ENCODE measurements at places on chromosomes 4 and X.

GRCh38 chrX:10071451-10072144 lies 85.2 kb upstream of the CLCN4 start:
- H3K27me3 ChIP-seq: no peaks in the 10 kb centered on the region
- H3K36me3 ChIP-seq: peaks cover 7% of the 10 kb centered on the region
- no peak for DNase-seq

DNA sequence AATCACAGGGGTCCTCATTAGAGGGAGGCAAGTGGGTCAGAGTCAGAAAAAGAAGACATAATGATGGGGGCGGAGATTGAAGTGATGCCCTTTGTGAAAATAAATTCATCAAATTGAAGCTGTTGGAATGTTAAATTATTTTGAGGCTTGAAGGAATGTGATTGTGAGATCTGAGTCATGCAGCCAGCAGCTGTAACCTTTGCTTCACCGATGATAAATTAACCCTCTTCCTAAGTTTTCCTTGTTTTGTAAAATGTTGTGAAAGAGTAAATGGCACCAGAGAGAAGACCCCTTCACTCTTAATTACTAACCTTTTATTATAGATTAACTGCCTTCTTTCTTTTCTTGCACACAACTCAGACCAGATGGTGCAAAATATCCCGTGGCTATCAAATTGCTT lies 47.7 kb upstream of the FAM9A start:
- no peaks in the 10 kb centered on the region for H3K4me1 ChIP-seq
- H3K4me3 ChIP-seq: no peak overlapping the region
- H3K36me3 ChIP-seq: no peaks in the 10 kb centered on the region
- no peaks in the 10 kb centered on the region for H3K27me3 ChIP-seq
- no peak for DNase-seq
- no peak overlapping the region for H3K27ac ChIP-seq

GRCh38 chrX:150517303-150517910 lies 51.0 kb upstream of the MTM1 start:
- H3K27ac ChIP-seq: no peak overlapping the region
- no peak for DNase-seq
- H3K4me3 ChIP-seq: no peak overlapping the region
- H3K27me3 ChIP-seq: no peaks in the 10 kb centered on the region
- H3K4me1 ChIP-seq: no peaks in the 10 kb centered on the region

DNA sequence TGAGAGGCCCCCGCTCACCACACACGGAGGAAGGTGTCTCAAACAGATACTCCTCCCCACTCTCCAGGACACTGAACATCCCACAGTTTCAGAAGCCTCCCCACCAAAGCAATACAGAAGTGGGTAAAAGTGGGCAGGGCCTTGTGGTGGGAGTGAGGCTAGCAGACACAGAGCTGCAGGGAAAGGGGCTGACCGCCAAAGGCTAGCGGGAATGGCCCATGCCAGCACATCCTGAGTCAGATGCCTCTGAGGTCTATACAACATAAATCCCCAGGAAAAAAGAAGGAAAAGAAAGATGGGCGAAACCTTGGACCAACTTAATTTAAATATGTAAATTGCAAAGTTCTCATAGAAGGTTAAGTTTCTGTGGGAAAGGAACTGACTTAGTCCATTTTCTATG lies 21.9 kb upstream of the ARHGAP10 start:
- DNase-seq: no peak
- peaks cover 7% of the 10 kb centered on the region for H3K4me1 ChIP-seq
- no peaks in the 10 kb centered on the region for H3K36me3 ChIP-seq

DNA sequence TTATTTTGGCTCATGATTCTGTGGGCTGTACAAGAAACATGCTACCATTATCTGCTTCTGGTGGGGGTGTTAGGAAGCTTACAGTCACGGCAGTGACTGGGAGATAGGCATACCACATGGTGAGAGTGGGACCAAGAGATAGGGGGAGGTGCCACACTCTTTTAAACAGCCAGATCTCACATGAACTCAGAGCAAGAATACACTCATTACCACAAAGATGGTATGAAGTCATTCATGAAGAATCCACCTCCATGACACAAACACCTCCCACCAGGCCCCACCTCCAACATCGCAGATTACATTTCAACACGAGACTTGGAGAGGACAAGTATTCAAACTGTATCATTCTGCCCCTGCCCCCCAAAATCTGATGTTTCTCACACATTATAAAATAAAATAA lies 2396.7 kb downstream of the PCDH7 start:
- H3K4me3 ChIP-seq: no peak overlapping the region
- no peak for DNase-seq
- H3K27ac ChIP-seq: no peak overlapping the region
- H3K36me3 ChIP-seq: no peaks in the 10 kb centered on the region
- H3K27me3 ChIP-seq: no peaks in the 10 kb centered on the region

DNA sequence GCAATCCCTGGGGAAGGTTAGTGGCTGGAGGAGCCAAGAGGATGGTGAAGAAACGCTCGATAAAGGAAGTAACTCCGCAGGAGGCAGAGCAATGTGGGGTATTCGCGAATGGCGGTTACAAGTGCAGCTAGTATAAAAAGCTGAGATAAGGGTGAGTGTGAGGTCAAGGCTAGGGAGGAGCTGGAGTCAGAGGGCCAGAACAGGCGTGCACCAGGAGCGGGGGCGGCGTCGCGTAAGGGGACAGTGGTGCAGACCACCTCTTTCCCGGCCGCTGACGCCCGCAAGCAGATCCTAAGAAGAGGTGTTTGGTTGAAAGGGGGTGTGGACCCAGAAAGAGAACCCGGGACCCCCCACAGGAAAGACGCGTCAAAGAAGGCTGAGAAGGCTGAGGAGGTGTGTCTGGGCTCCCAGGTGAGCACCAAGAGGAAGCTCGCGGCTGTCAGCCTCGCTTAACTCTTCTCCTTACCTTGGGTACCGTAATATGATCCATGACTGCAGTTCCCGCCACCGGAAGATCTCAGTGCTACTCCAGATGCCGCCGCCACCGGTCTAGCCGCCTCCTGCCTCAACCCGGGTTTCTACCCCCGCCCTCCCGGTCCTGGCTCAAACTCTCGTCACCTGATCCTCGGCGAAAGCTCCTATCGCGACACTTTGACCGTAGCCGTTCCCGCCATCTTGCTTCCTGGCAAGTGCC lies at the start of gene MTMR8:
Gene MTMR8 (minus strand): TSS at position 579 of the 694 bp plus-strand sequence. CDS start 89 bp downstream, at position 490.
- H3K27me3 ChIP-seq: no peaks in the 10 kb centered on the region
- DNase-seq: peak; percentile 81
- H3K4me1 ChIP-seq: peaks cover 22% of the 10 kb centered on the region
- H3K4me3 ChIP-seq: peak within 1 kb of the TSS; percentile 90
- no peaks in the 10 kb centered on the region for H3K36me3 ChIP-seq

- no peak for DNase-seq
- H3K27me3 ChIP-seq: peaks cover 2% of the 10 kb centered on the region
- no peak overlapping the region for H3K27ac ChIP-seq
- H3K36me3 ChIP-seq: no peaks in the 10 kb centered on the region
- no peak overlapping the region for H3K4me3 ChIP-seq
These were observed 95.5 kb upstream of the KLHL13 start for GRCh38 chrX:118211891-118212816.
